ENCODE measurements at places on chromosomes 4 and X.

GRCh38 chr4:118752551-118752950 is 67.4 kb downstream of the METTL14 start:
- no peak for DNase-seq

DNA sequence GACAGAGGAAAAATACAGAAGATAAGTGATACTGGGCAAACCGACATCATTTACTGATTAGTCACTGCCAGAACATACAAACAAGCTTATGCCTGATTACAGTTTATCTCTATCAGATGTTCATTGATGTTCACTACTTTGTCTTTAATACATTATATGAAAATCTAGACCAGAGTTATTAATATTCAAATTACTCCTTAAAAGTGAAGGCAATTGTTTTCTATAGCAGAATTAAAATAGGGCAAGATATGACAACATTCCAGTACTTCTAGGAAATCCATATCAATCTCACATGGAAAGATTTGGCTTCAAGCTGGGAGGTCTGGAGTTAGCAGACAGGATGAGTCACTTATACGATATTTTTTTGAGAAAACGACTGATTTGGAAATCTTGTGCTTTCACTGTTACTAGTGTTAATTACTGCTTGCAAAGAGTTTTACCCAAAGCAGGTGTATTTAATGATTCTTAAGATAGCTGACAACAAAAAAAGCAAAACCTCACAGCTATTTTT is 31.8 kb downstream of the HPGD start:
- no peak for DNase-seq

GRCh38 chr4:148044912-148045352 is 313.0 kb downstream of the ARHGAP10 start:
- no peak for DNase-seq

GRCh38 chr4:62285026-62285425 is 1084.9 kb downstream of the ADGRL3 start:
- no peak for DNase-seq

DNA sequence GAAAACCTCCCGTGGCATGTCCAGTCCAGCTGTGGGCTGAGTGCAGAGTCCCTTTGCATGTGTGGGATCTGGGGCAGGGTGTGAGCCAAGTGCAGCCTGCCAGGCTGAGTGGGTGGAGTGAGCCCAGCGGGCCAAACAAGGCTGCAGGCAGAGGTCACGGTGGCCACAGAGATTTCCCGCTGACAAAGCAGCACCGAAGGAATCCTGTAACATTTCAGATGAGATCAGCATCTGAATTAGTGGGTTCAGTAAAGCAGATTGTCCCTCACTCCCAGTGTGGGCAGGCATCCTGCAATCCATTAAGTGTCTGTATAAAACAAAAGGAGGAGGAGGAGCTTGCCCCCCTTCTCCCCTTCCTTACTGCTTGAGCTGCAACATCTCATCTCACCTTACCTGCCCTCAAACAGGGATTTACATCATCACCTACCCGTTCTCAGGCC is 324.4 kb downstream of the FAT4 start:
- DNase-seq, result no peak

GRCh38 chr4:49000806-49001205 is 14.7 kb downstream of the CWH43 start:
- no peak for DNase-seq

- no peak for DNase-seq
Measured at GRCh38 chrX:129759576-129760061, 20.1 kb upstream of the SASH3 start.

DNA sequence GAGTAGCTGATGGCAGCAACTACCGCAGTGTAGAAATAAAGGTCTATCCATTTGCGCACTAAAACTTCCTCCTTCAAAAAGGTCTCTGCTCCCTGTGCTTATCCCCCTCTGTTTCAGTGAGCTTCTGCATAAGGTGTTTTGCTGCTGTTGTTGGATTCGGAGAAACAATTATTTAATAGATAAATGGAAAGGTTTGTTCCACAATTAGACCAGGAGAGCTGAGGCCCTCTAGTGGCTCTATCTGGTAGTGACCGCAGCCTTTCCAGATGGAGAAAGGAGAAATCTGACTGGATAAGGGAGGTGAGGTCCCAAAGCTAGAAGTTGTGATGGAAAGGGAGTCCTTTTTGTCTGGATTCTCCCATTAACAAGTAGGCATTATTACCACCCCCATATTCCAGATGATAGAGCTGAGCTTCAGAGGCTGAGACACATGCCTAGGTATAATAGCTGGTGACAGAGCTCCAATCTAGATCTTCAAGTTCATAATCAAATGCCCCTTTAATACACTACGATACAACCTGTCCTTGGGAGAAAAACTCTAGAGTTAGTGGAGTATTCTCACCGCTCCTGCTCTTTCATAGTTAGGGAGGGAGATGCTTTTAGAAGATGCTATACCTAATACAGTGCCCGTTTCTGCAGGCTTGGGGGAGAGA is 5.1 kb upstream of the GABRQ start:
- no peak for DNase-seq

DNA sequence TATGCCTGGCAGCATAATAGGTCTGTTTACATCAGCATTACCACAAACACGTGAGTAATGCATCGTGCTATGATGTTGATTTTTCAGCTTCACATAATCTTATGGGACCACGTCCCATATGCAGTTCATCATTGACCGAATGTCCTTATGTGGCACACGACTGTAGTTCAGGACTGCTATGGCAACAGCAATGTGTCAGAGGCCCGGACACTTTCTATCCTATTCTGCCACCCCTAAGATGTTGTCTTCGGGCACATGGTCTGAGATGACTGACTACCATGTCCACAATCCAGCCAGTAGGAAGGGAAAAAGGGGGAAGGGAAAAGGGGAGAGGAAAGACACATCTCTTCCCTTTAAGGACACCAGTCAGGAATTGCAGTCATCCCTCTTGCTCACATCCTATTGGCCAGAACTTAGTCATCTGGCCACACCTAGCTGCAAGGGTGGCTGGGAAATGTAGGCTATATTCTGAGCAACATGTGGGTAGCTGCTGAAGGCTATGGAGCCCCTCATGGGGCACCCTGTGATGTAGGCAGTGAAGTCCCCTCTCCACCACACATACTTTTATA is 196.0 kb upstream of the RBPJ start:
- no peak for DNase-seq

GRCh38 chr4:33302321-33302720 is 2582.2 kb downstream of the PCDH7 start:
- DNase-seq, result no peak

- DNase-seq, result no peak
Measured at GRCh38 chr4:102988429-102989020, 31.0 kb downstream of the SLC9B1 start.

DNA sequence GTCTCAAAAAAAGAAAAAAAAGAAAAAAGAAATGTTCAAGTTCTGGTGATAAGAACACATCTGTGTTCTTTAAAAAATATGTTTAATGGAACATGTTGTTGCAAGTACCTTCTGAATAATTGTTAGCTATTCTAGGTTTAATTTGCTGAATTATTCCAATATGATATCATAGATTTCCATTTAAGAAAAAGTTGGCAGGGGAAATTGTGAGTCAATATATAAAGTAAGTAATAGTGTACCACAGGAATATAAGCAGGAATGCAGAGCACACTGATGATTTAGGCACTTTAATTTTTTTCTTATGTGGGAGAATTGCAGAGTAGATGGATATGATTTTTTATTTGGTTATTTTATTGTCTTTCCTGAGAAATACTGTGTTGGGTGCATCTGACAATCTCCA is 190.7 kb downstream of the RPA4 start:
- DNase-seq, result no peak

- DNase-seq, result no peak
Measured at GRCh38 chr4:18227880-18228279, 206.3 kb upstream of the LCORL start.

- DNase-seq, result no peak
Measured at GRCh38 chr4:1342003-1342402, 5.0 kb upstream of the UVSSA start.

- no peak for DNase-seq
Measured at GRCh38 chr4:150216726-150217125, 138.5 kb downstream of the DCLK2 start.

GRCh38 chr4:155099231-155099630 is 109.2 kb upstream of the NPY2R start:
- DNase-seq, result no peak

- DNase-seq, result no peak
Measured at GRCh38 chr4:743463-744211, 38.0 kb downstream of the PCGF3 start.

DNA sequence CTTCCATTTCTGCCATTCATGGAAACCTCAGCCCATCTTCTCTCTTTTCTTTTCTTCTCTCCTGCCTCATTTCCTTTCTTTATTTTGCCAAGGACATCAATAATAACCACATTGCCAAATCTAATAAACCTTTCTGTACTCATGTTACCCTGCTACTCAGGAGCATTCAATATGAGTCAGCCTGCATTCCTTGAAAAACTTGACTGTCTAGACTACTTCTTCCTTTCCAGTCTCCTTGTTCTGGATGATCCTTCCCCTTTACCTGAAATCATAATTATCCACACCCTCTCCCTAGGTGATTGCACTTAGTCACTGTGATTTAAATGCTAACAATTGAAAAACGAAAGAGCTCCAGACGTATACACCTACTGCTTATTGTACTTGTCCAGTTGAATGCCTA is 253.2 kb upstream of the CENPE start:
- no peak for DNase-seq

GRCh38 chr4:126697748-126698147 is 935.0 kb upstream of the INTU start:
- DNase-seq, result no peak

- DNase-seq, result no peak
Measured at GRCh38 chr4:7212101-7212674, 19.9 kb downstream of the SORCS2 start.

GRCh38 chrX:65488495-65488894 is 46.1 kb downstream of the LAS1L start:
- DNase-seq, result no peak

- DNase-seq, result no peak
Measured at GRCh38 chr4:119477412-119478053, 151.1 kb downstream of the PDE5A start.

DNA sequence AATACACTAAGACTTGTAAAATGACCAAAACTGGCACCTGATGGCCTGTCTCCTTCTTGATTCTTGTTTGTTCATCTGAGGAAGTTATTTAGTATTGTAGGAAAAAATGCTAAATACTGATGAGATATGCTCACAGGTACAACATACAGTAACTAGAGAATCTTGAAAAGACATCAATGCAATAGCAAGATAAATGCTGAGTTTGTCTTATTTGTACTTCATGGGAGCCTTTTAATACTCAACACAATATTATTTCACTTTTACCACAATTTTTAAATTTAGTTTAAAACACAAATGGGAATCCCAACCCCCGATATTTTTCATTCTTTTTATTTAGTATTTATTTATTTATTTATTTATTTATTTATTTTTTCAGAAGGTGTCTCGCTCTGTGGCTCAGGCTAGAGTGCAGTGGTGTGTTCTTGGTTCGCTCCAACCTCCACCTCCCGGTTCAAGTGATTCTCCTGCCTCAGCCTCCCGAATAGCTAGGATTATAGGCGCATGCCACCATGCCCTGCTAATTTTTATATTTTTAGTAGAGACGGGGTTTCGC is 12.1 kb downstream of the HHIP start:
- DNase-seq, result no peak

DNA sequence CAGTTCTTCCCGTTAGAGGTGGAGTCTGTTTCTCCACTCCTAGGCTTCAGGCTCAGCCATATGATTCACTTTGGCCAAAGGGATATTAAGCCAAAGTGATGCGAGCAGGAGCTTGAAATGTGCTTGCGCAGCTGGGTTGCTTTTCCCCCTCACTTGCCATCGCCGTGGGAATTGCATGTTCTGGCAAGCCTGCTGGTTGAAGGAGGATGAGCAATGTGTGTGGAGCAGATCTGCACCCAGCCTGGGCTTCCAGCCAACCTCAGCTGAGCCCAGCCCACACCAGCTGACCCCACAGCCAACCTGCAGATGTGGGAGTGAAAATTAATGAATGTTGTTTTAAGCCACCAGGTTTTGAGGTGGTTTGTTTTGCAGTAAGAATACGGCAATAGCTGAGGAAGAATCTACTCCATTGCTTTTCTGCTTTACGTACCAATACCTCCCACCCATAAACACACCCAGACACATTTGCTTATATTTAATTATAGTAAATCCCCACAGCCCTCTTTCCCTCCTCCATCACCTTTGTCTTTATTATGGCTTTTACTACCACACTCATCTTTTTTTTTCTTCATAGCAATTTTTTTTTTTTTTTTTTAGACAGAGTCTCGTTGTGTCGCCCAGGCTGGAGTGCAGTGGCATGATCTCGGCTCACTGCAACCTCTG is 132.8 kb upstream of the FUNDC1 start:
- no peak for DNase-seq

DNA sequence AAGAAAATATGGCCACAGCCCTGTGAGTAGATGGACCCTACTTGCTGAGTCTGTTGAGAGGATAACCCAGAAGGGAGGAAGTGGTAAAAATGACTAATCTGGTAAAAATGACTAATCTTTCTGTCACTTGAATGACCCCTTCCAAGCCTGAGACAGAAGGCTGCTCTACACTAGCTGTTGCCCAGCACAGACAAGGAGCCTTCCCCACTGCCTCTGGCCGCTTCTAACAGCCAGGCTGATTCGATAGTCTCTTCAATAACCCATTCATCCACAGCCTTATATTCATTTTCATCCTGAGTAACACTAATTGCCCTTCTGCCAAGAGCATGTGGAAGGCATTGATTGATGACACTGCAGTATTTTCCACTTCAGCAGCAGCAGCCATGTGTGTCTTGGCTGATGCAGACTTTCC is 18.4 kb downstream of the MAGEB17 start:
- DNase-seq, result no peak

- DNase-seq, result peak; percentile 11
Measured at GRCh38 chr4:123397144-123398065, 810 bp downstream of the SPRY1 start.

Measured in effector memory CD4-positive, alpha-beta T cell (primary cell).